Activated T-cell treated with anti-CD3 and anti-CD28 coated beads for 48 hours (primary cell): ENCODE measurements at places on chromosomes 16 and 17.

DNA sequence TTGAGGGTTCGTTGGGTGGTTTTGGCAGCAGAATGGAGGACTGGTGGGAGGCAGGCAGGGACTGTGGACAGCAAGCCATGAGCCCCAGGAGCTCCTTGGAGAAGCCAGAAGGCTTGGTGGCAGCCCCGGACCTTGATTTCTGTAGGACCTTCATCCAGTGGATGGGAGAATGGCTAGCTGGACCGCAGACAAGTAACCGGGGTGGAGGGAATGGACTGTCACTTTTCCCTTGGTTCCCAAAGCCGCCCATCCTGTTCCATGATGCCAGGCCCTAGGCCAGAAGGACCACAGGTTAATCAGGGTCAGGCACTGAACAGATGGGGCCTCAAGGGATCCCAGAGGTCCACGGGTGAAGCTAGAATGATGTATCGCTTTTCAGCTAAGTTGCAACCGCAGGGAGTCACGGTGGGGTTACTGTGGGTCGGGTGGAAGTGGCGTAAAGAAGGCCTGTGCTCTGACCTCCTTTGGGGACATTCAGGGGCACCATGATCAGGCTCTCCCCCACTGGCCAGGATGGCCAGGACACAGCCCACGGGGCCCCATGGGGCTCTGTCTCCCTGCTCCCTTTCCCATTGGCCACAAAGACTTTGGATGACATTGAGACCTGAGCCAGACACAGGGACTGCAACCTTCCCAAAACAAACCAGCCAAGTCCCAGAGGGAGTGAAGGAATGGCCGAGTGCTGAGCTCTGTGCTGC is 66.9 kb upstream of the MRTFB start:
- no peak for DNase-seq

- peak; percentile 81 for DNase-seq
Measured at GRCh38 chr17:50507871-50508572, at the start of gene MYCBPAP. MYCBPAP (plus strand) TSS chr17:50508439; CDS start chr17:50508675, 236 bp downstream.

DNA sequence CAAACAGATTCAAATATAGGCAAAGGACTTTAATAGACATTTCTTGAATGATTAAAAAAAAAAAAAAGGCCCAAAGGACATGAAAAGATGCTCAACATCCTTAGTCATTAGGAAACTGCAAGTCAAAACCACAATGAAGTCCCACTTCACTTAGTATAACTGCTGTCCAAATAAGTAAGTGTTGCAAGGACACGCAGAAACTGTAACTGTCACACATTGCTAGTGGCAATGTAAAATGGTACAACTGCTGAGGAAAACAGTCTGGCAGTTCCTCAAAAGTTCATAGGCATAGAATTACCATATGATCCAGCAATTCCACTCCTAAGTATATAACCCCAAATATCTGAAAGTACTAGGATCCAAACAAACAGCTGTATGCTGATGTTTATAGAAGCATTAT is 112.7 kb downstream of the BRIP1 start:
- no peak for DNase-seq

DNA sequence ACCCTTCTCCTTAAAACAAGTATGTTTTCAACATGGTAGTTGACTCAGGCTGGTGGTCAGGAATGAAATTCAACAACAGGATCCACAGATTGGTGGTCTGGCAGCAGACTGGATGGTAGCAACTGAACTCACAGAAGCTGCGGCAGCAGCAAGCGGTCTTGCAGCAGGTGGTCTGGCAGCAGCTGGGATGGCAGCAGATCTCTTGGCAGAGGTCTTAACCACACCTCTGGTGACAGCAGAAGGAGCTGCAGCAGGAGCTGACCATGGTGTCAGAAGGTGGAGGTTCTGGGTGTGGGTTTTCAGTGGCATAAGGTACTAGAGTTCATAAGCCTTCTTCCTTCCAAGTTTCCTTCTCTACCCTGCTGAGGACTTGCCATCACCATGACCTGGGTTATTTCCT is 2.2 kb upstream of the KRTAP4-1 start:
- no peak for DNase-seq

- no peak for DNase-seq
Measured at GRCh38 chr17:30422171-30422570, 43.4 kb downstream of the CPD start.

DNA sequence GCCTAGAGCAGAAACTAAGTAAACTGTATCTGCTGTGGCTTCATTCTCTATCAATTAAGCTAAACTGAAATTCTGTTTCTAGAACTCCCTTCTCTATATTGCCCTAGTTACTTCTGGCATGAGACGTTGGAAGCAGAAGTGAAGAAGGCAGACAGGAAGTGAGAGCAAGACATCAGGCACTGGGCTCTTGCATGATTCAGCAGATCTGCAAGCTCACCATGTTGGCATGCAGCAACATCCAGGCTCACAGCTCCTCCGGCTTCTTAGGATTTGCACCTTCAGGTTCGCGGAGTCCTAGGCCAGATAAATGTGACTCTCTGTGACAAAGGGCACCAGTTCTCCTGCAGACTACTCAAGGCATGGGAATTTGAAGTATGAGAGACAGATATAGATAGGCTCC is 148.3 kb downstream of the CDH8 start:
- no peak for DNase-seq

DNA sequence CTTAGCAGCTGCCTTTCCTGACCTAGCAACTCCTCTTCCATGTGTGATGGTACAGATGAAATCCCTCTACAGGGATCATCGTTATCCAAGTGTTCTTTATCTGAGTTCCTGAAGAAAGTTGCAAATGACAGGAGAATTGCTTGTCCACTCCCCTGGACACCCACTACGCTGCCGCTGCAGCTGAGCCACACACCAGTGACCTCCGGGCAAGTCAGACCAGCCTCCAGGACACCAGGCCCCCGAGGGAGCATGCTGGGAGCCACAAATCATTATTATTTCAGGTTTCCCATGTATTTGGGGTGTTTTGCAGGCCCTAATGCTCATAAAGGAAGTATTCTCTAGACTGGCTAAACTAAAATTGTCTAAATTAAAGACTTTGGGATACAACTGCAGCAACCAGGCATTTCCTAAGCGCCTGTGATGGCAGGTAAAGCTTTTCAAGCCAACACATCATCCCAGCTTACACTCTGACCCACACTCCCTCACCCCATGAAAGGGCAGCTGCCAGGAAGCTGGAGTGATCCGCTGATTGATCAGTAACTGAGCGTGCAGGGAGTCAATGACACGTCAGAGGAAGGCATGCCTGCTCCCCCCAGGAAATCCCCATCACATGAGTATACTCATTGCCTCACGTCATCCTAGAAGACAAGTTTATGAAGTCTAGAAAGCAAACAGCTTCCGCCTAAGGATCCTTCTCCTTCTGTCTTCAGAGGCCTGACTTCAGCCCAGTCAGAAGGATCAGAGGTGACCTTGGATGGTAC is 14.4 kb downstream of the FA2H start:
- no peak for DNase-seq

- DNase-seq, result no peak
Measured at GRCh38 chr16:88351491-88352101, 31.2 kb upstream of the ZNF469 start.

DNA sequence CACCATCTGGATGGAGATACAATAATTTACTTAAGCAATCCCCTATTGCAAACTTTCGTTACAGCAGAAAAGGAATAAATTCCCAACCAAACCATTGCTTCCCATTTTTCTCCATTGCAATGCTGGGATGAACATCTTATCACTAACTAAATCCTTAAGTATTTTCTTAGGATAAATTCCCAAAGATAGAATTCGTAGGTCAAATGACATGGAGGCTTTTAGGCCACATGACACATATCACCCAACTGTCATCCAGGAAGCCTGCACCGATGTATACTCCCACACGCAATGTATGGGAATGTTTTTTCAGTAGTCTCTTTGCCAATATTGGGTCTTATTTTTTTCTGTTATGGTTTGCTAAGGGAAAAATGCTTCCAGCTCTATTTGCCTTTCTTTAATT is 1.6 kb upstream of the TLCD2 start:
- no peak for DNase-seq

GRCh38 chr17:37259030-37259735 is 116.6 kb upstream of the C17orf78 start:
- no peak for DNase-seq

- no peak for DNase-seq
Measured at GRCh38 chr16:50468749-50469078, 79.5 kb upstream of the NKD1 start.

GRCh38 chr17:83080858-83081683 is 1.7 kb downstream of the METRNL start:
- DNase-seq, result no peak

DNA sequence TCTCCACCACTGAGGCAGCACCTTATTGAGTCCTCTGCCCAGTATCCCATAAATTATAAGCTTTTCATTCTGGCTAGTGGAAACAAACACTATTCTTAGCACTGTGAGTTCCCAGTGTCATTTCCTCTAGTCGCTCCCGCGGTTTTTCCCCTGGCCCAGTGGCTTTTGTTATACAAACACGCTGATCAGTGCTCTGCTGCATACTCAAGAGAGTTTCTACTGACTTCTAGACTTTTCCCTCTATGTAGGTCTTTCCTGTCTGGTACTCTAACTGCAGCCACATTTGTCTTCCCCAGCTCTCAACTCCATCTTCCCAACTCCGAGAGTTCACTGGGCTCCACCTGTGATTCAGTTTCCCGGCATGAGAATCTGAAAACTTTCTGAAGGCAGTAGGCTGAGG is 556.6 kb upstream of the SALL1 start:
- no peak for DNase-seq

DNA sequence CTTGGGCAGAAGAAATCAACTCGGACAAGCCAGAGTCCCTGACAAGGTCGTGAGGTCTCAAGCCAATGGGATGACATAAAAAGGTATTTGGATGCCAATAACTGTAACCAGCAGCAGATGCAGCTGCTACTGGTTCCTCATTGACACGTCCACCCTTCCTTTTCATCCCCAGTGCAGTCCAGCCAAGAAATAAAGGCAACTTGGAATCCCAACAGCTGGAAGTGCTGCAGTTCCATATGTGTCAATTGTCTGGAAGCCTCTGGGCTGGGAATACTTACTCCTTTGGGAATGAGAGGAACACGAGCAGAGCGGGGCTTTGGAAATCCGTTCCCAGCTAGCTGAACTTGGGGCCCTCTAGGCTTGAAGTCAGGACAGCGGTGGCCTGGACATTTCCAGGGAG is 360.4 kb upstream of the ZFHX3 start:
- no peak for DNase-seq

- DNase-seq, result no peak
Measured at GRCh38 chr16:1195393-1195666, 29.7 kb downstream of the TPSG1 start.

DNA sequence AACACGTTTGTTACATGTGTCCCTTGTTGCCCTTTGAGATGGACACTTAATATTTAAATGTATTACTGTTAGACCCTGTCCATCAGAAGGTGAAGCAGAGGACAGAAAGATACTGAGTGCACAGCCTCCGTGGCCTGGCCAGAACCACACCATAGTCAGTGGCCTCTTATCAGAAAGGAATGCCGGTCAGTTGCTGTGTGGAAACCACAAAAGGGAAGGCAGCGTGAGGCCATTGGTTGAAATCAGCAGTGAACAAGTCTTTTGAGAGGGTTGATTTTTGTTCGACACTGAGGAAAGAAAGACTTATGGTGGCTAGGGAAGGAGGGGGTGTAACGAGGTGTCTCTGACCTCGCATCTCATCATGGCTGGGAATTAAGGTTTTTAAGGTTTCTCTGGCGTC is 85.4 kb upstream of the CLEC18A start:
- DNase-seq, result no peak

- no peak for DNase-seq
Measured at GRCh38 chr16:55464375-55464774, 14.6 kb upstream of the MMP2 start.

- no peak for DNase-seq
Measured at GRCh38 chr16:67286441-67287235, 7.3 kb downstream of the PLEKHG4 start.

DNA sequence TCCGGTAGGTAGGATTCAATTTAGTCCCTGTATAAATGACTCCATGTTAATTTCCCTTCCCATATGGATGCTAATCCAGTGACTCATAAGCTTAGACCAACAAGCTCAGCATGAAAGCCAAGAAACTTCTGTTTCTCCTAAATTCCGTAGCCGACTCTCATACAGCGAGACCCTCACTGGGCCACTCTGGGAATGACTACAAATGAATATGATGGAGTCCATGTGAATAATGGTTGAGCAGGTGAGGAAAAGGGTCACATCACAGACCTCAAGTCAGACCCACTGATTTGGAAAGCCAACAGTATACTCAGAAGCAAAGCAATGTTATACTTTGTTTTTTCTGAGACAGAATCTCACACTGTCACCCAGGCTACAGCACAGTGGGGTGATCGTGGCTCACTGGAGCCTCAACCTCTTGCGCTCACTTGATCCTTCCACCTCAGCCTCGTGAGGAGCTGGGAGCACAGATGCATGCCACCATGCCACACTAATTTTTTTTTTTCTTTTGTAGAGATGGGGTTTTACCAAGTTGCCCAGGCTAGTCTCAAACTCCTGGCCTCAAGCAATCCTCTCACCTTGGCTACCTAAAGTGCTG is 14.6 kb downstream of the RSL1D1 start:
- no peak for DNase-seq

GRCh38 chr16:80989801-80990200 is 16.9 kb downstream of the CMC2 start:
- no peak for DNase-seq

GRCh38 chr16:878072-878784 is 77.7 kb upstream of the GNG13 start:
- DNase-seq, result peak; percentile 26

- DNase-seq, result no peak
Measured at GRCh38 chr16:898216-898615, 72.6 kb downstream of the LMF1 start.

DNA sequence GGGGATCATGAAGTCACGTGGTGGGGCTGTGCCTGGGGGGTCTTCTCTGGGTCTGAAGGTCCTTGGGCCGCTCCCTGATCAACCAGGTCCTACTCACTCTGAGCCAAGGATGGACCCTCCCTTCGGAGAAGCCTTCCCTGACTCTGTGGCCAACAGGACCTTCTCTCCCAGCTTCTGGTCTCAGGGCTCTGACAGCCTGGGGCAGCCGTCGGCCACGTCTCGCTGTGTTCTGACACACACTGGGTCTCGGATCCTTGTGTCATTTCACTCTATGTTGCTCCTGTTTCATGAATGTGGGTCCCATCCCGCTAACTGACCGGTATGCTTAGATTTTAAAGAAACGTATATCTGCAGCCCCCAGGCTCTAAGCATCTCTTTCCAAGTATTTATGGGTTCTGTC is 256.1 kb downstream of the ENGASE start:
- DNase-seq, result no peak

DNA sequence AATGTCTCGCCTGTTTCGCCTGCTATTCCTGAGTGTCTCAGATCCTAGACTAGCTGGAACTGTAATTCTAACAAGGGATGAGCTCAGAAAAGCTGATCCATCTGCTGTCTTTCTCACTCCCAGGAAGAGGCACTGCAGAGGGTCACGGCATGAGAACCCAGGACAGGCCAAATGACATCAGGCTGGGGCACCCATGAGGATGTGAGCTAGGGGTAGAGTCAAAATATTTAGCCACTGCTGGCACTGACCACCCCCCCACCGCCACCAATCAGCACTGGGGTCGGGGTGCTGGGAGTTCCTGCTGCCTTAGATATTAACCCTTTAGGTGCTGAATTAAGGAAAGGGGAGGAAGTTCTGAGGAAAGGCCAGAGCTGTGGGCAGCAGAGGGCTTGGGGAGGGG is 112.4 kb downstream of the IRX3 start:
- no peak for DNase-seq
